ENCODE measurements at places on chromosomes 3 and 15.

DNA sequence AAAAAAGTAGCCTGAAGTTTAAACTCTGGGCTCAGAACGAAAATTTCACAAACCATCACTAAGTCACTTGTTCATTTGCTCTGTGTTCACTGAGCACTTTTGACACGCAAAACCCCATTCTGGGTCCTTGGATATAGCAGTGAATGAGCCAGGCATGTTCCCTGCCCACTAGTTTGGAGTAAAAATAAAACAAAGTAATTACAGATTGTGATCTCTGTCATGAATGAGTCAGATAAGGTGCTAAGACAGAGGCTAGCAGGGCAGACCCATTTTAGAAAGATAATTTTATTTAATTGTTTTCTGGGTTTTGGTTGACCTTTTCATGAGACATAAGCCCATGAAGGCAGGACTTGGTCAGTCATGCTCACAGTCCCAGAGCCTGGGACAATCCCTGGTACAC lies 84.1 kb upstream of the ARHGEF3 start:
- no peak for DNase-seq

DNA sequence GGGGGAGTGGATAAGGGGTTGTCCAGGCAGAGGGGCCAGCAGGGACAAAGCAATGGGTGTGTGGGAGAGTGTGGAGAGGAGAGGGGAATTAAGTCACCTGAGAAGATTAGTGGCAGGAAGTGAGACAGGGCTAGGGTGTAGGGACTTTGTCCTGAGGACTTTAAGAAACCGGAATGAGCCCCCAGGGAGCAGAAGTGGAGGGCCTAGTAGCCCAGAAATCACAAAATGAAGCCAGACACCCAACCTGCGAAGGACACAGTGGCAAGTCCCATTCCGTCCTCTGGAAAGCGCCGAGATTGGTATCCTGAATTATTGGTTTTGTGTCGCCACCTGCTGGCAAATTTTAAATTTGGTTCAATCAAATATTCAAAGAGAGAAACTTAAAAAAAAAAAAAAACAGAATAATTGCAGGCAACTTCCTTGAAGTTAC lies 78.0 kb upstream of the SLC25A36 start:
- no peak for DNase-seq

GRCh38 chr15:72733941-72734738 lies 48.1 kb downstream of the BBS4 start:
- DNase-seq, result no peak

DNA sequence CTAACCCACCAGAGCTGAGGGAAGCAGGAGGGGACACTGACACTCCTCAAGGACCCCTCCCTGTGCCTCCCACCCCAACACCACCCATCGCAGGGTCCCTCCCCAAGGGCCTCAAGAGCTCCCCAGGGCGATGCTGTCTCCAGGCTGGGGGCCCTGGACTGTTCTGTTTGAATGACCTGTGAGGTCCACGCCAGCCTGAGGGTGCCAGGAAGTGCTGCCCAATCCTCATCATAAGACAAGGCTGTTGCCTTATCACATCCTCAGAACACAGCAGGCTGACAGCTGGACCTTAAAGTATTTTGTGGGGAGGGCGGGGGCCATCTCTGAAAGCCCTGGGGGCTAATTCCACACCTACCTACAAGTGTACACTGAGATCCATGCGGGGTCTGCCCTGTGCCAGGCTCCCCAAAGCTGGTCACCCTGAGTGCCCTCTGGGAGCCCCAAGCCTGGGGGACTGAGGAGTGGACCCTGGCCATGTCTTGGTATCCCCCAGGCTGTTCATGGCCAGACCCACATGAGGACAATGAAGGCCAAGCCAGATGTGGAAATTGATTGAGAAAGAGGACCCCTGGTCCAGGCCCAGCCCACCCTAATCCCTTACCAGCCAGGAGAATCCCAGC lies 23.8 kb upstream of the GOLGA6C start:
- no peak for DNase-seq

DNA sequence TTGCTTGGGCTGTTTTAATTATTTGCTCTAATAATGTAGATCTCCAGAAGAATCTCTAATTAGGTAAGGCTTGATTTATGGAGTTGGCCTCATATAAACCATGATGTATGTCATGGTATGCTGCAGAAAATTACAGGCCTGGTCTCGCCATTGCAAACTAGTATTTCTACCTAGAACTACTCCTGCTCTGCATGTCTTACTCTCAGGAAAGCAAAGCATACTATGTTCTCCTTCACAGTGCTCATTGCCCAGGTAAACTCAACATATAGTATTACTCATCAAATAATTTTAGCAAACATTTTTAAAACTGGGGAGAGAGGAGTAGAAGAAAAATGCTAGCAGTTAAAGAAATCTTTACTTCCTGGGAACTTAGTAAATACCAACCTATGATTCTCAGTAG lies 90.7 kb downstream of the FILIP1L start:
- no peak for DNase-seq

GRCh38 chr15:32715276-32715675 lies 2.5 kb upstream of the GREM1 start:
- DNase-seq, result no peak

GRCh38 chr3:169998668-169999131 lies 32.1 kb downstream of the SEC62 start:
- no peak for DNase-seq

DNA sequence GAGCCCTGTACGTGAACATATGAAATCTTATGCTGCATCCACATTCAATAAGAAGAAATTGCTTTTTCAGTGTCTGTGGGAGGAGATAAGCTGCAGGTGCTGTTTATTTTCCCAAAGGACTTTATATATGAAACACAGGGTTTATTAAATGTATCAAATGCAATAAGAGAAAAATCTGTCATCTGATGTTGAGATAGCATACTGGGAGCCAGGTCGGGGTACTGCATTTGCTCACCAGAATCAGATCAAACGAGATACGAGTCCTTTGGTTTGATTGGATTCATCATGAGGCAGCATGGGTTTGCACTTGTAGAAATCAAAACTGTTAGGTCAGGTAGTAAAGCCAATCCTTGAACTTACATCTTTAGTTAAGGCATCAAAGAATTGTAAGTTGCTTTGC lies 91.4 kb downstream of the SLC49A4 start:
- DNase-seq, result no peak

- no peak for DNase-seq
Measured at GRCh38 chr3:194184801-194185200, 48.9 kb downstream of the HES1 start.

GRCh38 chr3:191387441-191388077 lies 57.2 kb upstream of the UTS2B start:
- no peak for DNase-seq

All from GM19239 (cell line).